Glutamatergic neuron (in vitro differentiated cells): ENCODE measurements at places on chromosomes 4 and X. TPM values are rescaled to one million over a fixed set of nuclear protein-coding genes. Genes with fewer than 3 reads are reported as not detected.

Gene GC
- total RNA-seq: not detected

Gene NLGN3
- 3.1 TPM for total RNA-seq

Gene SHISA3
- total RNA-seq: 0.42 TPM

Gene NLRP2B
- total RNA-seq: not detected

DNA sequence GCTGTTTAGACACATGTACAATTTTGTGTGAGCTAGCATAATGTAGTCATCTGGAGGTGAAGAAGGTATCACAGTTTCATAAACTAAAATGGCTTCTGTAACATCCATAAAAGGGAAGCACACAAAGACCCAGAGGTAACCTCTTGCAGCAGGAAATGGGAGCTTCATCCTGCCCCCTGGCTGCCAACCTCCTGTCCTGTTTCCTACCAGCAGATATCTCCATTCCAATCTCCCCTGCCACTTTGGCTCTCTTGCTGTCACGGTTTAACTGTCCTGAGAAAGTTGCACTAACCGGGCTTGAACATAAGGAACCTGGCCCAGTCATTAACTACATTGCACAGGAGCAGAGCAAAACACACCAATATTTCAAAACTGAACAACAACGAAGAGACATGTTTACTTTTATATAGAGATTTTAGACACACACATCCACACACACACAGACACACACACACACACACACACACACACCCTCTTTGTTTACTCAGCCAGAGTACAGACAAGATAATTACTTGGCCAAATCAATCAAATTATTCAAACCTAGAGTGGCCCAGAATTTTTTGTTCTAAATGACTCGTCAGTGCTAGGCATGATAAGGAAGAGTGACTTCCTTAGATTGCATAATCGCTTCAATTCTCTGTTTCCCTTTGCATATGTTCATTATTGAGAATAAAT, 24.2 kb downstream of the MID2 start:
- no peak for DNase-seq

Gene CXCL8
- not detected for total RNA-seq

- DNase-seq: no peak
These were observed 12.2 kb upstream of the FMR1 start for GRCh38 chrX:147899379-147900114.

DNA sequence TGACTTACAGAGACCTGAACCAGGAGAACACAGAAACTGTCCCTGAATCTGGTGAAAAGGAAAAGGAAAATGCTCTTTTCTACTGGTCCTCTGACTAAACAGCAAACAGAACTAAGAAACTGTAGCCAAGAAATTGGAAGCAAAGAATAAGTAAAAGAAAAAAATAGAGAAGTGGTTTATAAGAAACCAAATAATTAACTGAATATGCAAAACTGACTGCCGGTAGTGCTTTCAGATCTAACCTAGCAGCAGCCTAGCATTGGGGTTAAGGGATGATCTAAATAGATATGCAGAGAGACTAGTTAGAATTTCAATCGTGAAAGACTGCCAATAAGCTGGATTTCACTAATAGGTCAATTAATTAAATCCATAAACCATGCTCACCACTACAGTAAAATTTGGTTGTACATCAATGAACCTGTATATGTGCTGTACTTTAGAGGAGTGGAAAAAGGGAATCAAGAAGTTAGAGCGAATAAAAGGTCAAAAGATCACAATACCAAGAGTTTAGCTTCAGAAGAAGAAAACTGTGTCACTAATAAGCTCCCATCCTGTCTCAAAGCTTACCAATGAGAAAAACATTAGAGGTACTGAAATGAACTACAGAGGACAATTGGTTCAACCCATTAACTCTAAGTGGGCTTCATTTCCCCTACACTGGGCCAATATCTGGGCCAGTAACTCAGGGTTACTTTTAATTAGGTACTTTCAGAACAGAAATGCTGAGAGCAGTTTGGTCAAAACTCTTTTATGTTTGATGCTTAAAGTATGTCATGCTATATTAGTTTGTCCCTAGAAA, 53.6 kb downstream of the KLHL13 start:
- DNase-seq: no peak

DNA sequence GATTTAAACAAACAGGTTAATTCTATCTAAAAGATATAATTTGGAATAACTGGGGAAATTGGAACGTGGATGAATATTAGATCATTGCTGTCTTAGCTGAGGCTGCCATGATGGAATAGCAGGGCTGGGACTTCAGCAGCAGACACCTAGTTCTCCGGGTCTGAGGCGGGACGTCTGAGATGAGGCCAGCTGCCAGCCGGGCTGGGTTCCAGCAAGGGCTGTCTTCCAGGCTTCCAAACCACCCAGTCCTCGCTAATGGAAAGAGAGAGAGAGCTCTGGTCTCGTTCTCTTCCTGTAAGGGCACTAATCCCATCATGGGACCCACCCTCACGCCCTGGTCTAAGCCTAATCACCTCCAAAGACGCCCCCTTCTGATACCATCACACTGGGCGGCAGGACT, 85.7 kb downstream of the ADRA2C start:
- DNase-seq: no peak

Gene SYNPO2
- total RNA-seq: 2.9 TPM
